ENCODE measurements at places on chromosomes 5 and 9.
A peak's percentile ranks its signal among the peaks of the same experiment; 100 is the strongest.

DNA sequence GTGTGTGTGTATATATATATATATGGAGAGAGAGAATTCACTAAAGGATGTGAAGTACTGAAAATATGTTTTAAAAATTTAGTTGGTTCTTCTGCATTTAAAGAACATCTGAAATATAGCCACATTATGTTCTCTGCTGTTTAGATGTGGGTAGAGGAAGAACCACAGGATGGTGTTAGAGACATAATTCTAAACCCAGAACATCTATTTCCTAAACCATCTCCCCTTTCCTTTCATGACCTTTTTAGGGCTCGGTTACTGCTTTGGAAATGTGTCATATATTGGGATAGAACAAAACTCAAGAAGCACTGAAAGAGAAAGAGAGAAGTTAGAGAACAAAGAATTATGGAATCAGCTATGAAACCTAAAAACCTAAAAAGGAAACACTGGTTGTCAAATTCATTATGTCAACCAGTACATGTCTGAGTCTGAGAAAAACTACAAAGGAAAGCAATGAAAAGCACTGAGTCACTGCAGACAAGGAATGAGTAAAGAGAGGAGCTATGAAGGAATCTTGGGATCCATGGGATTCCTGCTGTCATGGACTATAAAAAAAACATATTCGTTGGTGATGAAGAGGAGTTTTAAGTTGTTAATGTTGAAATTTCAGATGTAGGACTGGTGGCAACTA, 28.4 kb downstream of the SLC12A2 start:
- DNase-seq = no peak

DNA sequence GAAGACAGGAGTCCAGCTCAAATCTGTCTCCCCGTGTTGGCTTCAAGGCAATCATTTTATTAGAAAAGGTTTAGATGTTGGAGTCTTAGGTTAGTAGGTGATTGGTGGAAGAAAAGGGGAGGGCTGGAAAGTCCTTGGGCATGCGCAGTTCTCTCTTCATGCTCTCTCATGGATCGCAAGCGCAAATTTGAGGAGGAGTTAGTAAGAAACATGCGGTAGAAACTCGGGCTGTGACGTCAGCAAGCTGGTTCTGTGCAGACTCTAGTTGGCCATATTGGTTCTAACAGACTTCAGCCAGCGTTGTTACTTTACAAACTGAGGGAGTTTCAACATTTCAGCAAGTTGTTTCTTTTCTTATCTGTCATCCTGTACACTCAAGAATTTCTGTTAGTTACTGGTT, 392.2 kb downstream of the CDK5RAP2 start:
- no peak for DNase-seq

- DNase-seq = no peak
These were observed 12.2 kb upstream of the PLPP1 start for GRCh38 chr5:55546947-55547346.

GRCh38 chr5:79759436-79759835, 69.8 kb downstream of the CMYA5 start:
- DNase-seq = no peak

DNA sequence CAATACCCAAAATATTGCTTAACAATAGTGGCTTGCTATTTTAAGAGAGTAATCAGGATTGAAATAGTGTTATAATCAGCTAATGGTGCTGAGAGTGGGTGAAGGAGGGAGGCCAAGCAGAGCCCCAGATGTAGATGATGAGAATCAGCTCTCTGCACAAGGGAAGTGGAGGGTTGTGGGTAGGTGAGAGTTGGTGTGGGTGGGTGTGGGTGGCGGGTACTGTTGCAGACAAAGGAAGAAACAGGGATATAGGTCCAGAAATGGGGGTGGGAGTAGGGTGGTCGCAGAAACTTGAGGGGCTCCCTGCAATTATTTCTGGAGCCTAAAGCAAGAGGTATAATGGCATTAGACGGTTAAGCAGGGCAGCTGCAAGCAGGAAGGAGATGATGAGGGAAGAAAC, 7.4 kb upstream of the ADCY2 start:
- DNase-seq = no peak

GRCh38 chr9:10341057-10341456, 271.7 kb downstream of the PTPRD start:
- DNase-seq = no peak

GRCh38 chr5:68347536-68347935, 132.0 kb downstream of the PIK3R1 start:
- DNase-seq = no peak

- DNase-seq = no peak
These were observed 113.1 kb upstream of the IRX2 start for GRCh38 chr5:2864515-2865105.

GRCh38 chr9:138117836-138118235, 240.3 kb downstream of the CACNA1B start:
- no peak for DNase-seq

DNA sequence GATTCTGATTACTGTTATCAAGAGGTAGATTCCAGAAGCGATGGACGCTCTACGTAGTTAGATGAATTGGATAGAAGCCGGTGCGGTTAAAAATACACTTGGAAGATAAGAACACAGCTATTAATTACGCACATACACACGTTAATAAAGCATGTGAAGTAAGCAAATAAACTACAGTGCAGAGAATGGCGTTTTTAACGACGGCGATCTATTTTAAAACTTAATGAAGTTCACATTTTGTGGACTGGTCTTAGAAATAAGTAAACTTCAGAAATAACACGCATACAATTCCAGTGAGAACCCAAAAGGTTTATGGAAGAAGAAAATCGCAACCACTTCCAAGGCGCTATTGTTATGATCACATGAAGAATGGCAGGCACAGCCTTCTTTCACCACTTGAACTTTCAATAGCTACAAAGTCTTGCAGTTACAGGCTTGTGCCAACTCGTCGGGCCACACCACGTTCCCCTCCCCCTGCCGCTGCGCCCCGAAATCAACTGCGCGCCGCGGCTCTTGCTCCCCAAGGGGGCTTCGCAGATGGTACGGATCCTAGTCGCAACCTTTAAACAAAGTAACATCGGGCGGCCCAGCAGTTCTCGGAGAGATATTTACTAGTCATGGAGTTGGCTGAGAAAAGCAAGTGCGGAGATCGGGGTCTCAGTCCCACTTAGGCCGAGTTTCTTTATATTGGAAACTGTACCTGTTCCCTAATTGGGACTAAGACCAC, 866 bp upstream of the SEMA6A start:
- peak; percentile 64 for DNase-seq

DNA sequence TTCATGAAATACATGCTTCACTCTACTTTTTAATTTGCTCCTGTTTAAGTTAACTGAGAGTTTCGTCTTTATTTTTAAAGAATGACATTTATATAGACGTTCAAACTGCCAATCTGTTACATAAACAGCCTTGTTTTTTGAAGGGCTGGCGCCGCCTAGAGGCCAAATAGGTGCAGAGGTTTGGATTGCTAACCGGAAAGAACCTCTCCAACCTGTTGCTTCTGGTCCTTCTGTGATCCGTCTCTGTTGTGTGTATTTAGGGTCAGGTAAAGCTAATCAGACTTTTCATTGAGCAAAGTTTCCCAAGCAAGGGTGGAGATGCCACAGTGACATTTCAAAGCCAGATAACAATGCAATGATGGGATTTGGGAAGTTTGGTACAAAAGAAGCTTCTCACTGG, 39.5 kb upstream of the GLIS3 start:
- peak; percentile 17 for DNase-seq

- no peak for DNase-seq
These were observed 145.7 kb downstream of the CWC27 start for GRCh38 chr5:64914396-64914795.

All from nucleus accumbens (tissue), 56 donors.